SK-N-DZ (cell line): ENCODE measurements at places on chromosomes 5 and 9.

DNA sequence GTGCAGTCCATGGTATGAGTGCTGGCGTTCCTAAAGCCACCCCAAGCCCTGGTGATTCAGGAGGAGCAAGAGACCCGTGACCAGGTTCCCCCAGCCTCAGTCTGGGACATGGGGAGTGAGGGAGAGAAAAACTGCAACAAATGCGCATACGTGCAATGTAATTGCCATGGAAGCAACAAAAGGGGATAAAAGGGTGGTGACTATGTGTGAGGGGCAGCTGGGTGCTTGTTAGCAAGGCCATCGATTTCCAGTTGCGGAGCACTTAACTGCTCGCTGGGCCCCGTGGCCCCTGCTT is 709 bp upstream of the SH3PXD2B start:
- DNase-seq: no peak

DNA sequence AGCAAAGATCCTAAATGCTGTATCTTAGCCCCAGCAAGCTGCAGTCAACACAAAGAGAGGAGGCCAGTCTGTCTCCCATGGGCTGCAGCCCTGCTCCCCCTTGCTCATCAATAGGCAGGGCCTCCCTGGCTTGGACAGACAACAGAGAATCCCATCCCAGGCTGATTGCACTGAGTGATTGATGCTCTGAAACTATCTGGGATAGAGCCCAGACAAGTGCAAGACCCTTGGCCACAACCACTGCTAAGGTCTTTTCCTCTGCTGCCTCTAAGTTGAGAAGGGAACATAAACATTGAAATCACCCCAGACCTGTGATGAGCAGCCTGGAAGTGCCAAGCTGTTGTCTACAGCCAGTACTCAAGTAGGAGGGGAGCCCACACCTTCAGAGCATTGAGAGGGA is 661.0 kb upstream of the CDH18 start:
- DNase-seq: no peak

DNA sequence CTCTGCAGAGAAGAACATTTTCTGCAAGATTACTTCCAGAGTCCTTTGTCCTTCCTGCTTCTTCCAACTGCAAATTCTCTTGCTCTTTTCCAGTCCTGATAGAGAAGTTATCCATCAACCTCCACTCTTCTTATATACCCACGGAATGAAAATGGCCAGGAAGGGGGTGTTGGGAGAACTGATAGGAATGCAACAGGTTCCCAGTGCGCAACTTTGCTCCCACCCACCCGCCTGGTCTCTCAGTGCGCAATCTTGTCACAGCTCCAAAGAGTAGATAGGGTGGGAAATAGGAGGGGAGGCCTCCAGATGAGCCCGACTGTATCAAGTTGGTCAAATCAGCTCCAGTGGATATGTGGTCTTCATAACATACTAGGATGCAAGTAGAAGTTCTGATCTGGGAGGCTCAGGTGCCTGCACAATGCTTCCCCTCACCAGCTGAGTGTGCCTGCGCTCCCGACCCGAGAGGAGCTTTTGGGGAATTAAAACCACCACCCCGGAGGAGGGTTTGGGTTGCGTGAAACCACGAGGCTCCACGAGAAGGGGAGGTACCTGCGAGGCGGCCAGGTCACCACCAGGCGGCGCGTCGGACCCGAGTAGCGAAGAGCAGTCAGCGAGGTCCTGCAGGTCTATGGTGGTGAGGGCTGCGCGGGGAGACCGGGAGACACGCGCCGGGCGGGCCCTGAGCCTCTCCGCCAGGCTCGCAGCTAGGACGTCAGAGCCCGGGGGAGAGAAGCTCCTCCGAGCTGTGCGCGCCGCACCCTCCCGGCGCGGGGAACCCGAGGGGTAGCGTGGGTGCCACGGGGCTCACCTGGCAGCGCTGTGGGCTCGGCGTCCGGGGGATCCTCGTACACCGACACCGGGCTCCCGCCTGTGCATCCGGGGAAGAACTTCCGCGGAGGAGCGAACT is 835 bp downstream of the MCIDAS start:
- DNase-seq: peak; percentile 83

DNA sequence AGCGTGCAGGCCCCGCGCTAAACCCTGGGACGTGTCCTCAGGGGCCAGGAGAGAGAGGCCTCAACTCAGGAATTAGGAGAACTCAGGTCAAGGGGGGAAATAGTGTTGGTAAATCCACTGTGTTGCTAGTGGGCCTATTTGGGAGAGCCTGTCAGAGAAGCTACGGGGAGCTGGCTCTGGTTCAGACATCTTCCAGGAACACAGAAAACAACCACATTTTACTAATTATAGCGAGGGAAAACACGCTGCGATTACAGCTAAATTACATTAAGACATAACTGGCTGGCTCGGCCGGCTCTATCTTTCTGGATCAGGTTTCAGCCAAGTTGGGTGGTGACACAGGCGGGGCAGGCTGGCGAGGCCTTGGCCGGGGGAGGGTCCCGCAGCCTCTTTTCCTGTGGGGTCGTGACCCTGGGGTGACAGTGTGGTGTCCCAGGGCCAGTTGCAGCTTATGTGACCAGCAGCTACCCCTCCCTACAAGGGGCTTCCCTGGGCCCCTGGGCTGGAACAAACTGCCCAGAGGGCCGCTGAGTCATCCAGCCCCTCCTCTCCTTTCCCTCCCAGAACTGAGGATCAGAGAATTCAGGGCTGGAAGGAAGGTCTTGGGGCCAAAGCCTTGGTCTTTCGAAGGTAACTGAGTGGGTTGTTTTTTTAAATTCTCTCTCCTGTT is 75.1 kb downstream of the FGF18 start:
- peak; percentile 99 for DNase-seq

DNA sequence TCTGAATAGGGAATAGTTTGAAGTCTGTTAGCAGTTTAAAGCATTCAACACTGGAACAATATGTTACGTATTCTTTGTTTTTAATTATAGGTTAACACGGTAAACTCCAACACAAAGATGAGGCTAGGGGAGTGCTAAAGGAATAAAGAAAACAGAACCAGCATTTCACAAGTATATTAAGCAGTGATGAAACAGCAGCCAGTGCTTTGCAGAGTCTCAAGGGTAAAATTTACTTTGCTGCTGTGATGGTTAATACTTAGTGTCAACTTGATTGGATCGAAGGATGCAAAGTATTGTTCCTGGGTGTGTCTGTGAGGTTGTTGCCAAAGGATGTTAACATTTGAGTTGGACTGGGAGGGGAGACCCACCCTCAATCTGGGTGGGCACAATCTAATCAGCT is 30.0 kb upstream of the GSN start:
- DNase-seq: no peak

GRCh38 chr9:132770770-132771310 is 100.6 kb downstream of the GTF3C4 start:
- no peak for DNase-seq

DNA sequence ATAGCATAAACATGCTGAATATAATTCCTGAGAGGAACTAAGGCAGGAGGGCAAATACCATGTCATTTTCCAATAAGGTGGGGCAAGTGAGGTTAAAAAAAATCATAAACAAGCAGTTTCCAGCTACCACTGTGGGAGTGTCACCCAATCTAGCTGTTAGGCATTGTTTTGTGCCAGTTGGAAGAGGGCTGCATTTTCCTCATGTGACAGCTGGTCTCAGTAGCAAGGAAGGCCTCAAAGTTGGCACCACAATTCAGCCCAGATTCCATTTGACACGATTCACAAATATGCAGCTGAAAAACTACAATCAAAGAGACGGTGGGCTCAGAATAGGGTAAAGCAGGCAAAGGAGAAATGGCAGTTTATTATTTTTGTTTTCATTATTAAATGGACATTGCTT is 636.1 kb downstream of the KIF4B start:
- DNase-seq: no peak

DNA sequence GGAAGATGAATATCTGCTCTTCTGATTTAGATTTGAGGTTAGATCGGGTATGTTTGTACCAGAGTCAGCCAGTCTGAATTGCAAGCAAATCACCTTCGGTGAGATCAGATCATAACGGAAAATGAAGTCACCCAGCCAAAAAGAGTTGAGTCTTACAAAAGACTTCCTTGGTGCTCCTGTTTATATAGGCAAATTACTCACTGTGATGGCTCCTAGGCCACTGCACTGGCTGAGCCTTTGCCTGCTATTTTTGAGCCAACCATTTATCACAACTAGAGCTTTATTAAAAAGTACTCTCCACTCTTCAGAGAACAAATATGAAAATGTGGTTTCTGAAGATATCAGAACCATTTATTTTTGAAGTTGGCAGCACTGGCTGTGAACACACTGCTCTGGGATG is 277.7 kb upstream of the PCSK5 start:
- no peak for DNase-seq

GRCh38 chr5:150162142-150162513 is 4.5 kb upstream of the CDX1 start:
- peak; percentile 35 for DNase-seq

DNA sequence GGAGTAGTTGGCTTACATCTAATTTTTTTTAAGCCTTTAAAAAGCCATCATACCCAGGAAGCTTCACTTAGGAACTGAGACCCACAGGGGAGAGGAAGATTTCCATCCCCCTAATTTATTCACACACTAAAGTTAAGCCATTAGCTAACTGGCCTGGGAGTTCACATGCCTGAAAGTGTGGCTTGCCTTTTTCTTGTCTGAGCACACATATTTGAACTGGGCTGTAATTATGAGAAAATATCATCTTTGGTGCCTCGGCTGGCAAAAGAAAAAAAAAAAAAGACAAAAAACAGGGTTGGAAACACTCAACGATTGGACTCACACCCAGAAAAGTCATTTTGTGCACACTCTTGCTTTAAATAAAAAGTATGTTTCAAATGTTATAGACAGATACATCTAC is 847.3 kb downstream of the MAT2B start:
- DNase-seq: no peak

- DNase-seq: peak; percentile 77
Observed at GRCh38 chr5:124902097-124902821, 155.8 kb upstream of the ZNF608 start.

GRCh38 chr5:172383191-172383802 is 71.0 kb downstream of the SH3PXD2B start:
- no peak for DNase-seq

- DNase-seq: peak; percentile 38
Observed at GRCh38 chr5:38211354-38211710, 47.0 kb upstream of the EGFLAM start.

GRCh38 chr9:73081979-73082657 is 69.5 kb upstream of the ANXA1 start:
- DNase-seq: peak; percentile 36

- DNase-seq: no peak
Observed at GRCh38 chr5:43332401-43332800, 19.2 kb upstream of the HMGCS1 start.

DNA sequence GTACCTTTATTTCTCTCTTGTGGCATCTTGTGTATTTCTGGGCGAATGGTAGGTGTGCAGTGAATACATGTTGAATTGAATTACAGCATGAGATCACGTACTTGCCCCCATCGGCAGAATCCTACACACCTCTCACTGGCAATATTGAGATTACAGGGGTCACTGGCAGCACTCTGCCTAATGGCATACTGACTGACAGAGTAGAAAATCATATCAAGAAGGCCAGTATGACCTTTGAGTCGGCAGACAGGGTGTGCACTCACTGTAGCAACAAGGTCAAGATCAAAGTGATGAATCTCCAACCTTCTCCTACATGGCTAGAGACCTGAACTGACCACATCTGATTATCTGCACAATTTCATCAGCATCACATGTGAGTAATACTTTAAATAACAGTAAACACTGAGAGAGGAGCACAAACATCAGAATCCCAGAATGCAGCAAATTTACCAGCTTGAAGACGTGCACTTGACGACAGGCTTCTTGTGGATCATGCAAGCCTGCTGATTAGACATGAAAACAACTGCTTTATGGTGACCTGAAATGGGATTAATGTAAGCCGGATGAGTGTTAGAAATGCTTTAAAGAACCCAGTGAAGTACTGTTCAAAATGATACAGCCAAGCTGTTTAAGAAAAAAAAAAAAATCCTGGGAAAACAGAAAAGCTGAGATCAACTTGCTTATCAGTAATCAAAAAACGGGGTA is 267.1 kb upstream of the EFNA5 start:
- DNase-seq: no peak

DNA sequence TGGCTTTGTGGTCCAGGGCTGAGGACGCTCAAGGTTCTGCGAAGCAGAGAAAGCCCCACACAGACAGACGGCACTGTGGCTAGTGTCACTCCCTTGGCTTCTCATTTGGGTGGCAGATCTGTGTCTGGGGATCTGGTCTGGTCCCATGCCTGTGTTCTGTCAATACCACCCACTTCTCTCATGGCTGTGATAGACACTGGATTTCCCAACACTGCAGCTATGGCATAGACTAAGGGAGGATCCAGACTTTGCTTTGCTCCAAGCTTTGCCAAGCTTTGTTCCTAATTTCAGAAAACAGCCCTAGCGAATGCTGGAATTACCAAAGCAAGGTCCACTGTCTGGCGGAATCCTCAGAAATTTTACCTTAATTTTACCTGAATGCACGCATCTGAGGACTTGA is 62.1 kb downstream of the GADD45G start:
- DNase-seq: peak; percentile 46

- DNase-seq: no peak
Observed at GRCh38 chr5:1500411-1501091, 23.2 kb downstream of the LPCAT1 start.

DNA sequence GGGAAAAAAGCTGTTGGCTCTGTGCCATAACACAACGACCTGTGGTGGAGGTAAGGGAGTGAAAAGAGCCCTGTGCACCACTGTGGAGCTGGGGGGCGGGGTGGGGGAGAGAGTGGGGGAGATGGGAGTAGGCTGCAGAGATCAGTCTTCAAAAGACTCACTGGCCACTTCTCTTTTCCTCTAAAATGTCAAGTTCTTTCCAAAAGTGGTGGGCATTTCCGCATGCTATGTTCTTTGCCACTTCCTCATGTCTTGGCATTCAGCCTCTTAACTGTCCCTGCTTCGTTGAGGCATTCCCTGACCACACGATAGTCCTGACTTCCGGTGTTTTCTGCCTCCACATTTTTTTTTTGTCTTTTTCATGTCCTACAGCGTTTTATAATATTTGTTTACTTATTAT is 2.4 kb upstream of the PPP2R2B start:
- DNase-seq: no peak
